ENCODE measurements at places on chromosomes 2 and 18.
A peak's percentile ranks its signal among the peaks of the same experiment; 100 is the strongest.

GRCh38 chr2:46615986-46616485 lies 136.7 kb downstream of the TMEM247 start:
- DNase-seq = no peak

- no peak for DNase-seq
These were observed 48.8 kb downstream of the HAUS1 start for GRCh38 chr18:46152808-46153617.

- no peak for DNase-seq
These were observed 893.2 kb upstream of the CRIM1 start for GRCh38 chr2:35462226-35462998.

DNA sequence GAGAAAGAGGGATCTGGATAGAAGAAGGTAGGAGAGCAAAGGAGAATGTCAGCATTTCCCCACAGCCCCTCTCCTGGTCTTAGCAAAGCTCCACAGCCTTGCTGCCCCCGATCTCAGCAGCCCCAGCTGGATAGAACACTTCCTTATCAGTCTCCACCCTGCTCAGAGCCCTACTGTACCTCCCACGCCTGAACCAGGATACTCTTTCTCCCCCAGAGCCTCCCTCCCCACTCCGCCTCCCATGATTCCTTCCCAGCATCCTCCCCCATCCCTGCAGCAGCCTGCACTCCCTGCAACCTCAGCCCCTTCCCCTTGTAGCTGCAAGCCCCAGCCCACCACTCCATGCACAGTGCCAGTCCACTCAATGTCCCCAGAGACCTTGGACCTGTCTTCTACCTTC lies 25.8 kb downstream of the PLB1 start:
- no peak for DNase-seq

DNA sequence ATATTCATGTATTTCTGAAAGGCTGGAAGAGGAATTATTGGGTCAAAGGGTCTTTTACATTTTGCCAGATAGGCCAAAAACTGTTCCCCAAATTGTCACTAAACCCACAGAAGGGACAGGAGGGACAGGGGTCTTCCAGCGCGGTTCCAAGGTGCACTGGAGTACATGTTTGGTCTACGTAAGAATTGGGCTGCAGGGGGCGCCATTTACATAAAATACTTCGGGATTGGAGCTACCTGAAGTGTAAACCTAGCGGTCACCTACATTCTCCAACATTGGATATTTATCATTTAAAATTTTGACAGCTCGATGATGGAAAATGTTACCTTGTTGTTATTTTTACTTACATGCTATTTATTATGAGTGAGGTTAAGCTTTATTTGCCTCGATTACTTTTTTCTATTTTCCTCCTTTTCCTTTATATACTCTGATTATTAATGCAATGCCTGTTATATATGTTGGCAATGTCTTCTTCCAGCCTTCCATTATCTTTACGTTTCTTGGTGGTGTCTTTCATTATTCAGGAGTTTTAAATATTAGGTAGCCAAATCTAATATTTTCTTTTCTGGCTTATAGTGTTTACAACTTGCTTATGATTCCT lies 43.0 kb upstream of the RAB6C start:
- DNase-seq = peak; percentile 61

- DNase-seq = no peak
These were observed 63.2 kb downstream of the SCG2 start for GRCh38 chr2:223538920-223539440.

DNA sequence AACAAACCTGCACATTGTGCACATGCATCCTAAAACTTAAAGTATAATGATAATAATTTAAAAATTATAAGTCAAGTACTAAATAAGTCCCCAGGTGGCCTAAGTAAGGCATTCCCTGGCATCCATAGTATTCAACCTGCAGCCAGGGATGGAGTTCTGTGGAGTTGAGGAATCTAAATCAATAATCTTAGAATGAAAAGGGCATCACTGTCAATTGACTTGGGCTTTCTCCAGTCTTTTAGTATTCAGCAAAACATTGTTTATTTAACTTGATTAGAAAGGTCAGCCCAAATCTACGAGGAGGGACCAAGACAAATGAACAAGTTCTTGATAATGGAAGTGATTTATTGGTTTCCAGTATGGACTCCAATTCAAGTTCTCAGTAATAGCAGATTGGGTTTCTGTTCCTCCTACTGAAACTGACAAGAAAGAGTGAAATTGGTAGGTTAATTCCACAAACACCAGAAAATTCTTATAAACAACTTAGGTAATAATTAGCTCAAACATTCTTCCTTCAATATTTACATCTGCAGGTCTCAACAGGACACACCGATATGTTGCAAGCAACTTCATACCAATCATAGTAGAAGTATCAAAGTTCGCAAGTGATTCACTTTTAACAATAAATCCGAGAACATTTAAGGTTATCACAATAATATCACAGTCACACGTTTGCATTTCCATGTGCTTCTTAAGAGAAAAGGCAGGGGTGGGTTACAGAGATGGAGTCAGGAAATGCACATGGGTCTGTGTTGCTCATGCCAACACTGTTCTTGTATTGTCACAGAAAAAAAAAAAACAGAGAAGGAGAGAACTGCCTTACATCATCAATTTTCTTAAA lies 51.7 kb upstream of the EHBP1 start:
- DNase-seq = no peak

- no peak for DNase-seq
These were observed 55.4 kb downstream of the REL start for GRCh38 chr2:60936757-60937156.

- no peak for DNase-seq
These were observed 202.4 kb downstream of the ARL6IP6 start for GRCh38 chr2:152920846-152921245.

- no peak for DNase-seq
These were observed 267.0 kb upstream of the HS6ST1 start for GRCh38 chr2:128585706-128586105.

Data from activated naive CD4-positive, alpha-beta T cell treated with anti-CD3 and anti-CD28 coated beads, Interleukin-2, amount 50 U/mL, for 72 hours (primary cell).